Fibroblast of skin of abdomen (primary cell): ENCODE measurements at places on chromosomes 1 and 21.

DNA sequence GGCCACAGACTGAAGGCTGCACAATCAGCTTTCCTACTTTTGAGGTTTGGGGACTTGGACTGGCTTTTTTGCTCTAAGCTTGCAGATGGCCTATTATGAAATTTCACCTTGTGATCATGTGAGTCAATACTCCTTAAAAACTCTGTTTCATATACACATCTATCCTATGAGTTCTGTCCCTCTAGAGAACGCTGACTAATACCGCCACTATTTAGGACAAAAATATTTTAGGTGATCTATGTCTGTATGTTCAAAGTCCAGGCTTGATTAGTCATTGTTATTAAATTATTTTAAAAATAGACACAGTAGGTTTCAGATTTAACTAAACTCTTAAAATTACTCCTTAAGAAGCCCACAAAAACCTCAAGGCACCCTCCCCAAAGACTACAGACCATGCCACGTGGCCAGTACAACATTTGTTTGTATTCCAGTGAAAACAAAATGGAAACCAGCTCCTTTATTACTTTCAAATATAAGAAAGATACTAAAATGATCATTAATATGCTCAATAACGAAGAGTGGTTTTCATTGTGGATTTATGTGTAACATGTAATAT lies 63.1 kb downstream of the TMPRSS15 start:
- peak; percentile 65 for DNase-seq

GRCh38 chr1:35544976-35545375 lies 12.2 kb downstream of the KIAA0319L start:
- DNase-seq: peak; percentile 51

DNA sequence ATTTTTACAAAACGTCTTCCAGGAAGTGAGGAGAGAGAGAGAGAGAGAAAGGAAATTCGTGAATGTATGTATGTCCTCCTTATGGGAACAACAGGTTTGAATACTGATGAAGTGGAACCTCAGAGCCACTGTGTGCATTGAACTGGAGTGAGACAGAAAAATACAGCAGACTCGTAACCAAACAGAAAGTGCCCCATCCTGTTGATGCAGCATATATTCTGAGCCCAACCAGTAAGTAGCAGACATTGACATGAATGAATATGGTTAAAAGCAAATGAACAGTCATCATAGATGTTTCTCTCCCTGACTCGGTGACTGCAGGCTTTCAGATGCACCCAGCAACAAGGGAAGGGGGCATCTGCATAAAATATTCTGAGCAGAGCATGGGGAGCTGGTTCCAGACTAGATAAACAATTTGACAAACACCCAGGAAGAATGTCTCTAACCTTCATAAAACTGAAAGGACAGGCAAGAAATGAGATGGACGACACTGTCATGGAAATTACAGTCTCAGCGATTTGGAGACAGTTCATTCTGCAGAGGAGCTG lies 471.0 kb upstream of the PBX1 start:
- DNase-seq: no peak

DNA sequence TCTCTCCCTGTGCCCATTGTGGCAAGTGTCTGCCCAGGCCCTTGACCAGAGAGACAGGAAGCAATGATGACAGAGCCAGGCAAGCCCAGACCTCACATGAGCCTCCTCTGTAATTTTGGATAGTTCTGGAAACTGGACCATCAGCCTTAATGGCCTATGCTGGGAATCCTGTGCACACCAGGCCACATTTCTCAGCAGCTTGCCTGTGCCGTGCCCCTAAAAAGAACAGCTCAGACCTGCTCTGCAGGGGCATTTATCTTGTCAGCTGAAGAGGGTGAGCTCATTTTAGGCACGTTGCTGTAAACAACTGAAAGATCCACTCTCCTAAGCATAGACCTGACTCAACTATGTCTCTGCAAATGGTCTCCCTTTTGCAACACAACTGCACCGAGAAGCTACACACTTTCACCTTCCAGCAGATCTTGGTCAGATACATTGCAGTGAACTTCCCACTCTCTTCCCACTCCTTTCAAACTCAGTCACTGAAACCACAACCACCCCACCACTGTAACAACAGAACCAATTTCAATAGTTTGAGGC lies 53.5 kb upstream of the BACH1 start:
- DNase-seq: no peak

DNA sequence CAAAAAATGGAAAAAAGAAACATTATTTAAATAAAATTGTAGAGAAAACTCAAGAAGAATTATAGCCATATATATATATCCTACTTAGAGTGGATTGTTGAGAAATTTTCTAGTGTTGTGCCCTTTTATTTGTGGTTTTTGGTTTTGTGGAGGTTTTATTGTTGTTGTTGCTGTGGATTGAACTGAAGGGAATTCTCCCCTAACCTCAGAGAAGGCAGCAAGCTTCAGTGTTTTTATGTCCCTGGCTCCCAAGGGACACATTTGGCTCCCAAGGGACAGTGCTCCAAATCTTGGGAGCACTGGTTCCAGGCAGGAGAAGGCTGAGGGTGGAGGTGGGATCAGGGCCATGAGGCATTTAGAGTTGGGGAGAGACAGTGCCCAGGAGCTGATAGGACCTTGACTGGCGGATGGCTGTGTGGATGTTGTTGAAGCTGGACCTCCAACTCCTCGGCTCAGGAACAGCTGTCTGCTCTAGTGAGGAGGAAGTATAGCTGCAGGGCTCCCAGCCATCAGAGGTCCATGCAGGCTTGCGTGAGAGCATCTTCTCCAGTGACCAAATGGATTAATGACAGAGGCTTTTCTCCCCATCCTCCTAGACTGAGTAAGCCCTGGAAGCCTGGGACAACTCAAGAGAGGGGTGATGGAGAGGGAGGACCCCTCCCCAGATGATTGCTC lies 100.5 kb downstream of the TEX35 start:
- peak; percentile 27 for DNase-seq

GRCh38 chr1:199909137-199909536 lies 118.4 kb upstream of the NR5A2 start:
- no peak for DNase-seq

GRCh38 chr1:66323958-66324625 lies 209.9 kb upstream of the SGIP1 start:
- no peak for DNase-seq

DNA sequence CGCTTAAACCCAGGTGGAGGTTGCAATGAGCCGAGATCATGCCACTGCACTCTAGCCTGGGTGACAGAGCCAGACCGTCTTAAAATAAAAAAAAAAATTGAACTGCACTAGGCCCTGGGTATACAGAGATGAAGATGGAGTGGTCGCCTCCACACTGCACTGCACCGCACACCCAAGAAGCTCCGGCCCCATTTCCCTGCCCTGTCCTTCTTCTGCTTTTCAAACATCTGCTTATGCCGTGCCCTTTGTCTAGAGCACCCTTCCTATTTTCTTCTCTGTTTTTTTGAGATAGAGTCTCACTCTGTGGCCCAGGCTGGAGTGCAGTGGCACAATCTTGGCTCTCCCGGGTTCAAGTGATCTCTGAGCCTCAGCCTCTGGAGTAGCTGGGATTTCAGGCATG lies 17.4 kb downstream of the IQGAP3 start:
- DNase-seq: no peak

- DNase-seq: no peak
These were observed 106.6 kb upstream of the CXADR start for GRCh38 chr21:17406202-17406601.

DNA sequence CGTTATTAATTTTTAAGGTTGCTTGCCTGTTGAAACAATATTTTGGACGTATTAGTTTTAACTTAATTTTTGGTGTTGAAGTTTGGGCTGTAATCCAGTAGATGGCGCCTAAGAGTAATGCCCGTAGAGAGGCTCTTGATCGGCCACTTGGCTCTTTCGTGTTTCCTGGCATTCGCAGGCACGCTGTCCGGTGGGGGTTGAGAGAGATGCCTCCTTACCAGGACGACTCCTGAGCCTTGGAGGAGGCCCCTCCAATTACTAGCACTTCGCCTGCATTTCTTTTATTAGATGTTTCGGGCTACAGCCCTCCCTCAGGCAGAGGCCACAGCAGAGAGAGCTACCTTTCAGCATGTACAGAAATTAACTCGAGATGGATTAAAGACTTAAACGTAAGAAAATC lies 12.0 kb downstream of the OR2M4 start:
- no peak for DNase-seq

DNA sequence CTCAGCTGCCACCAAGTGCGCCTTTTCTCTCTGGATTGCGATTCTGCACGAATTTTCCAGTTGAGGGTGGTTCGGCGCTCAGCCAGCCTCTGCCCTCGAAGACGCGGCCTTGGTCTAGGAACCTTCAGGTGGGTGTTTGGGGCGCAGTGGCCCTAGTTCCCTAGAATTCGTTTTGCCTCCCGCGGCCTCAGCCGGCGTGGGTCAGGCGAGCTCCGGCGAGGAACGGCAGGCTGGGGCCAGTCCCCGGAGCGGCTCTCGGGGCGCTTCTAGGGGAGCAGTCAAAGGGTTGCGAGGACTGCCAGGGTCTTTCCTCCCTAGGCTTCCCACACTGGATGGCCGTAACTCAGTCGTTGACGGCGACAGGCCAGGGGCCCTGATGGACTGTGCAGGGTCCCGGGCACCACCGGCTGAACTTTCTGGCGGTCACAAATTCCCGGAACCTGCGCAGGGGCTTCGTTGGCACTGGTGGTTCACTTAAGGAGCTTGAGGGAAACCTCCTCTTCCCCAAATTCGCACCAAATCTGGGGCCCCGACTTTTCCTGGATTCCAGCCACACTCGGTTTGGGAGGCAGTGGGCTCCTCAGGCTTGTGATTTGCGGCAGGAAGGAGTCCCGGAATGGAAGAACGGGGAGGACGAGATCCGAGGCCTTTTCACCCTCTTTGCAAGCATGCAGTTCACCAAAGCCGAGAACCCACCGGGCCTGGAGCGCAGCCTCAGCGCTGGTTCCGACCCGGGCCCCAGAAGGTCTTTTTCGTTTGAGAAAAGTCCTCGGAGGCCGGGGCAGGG lies 1.2 kb downstream of the DMBX1 start:
- DNase-seq: no peak

DNA sequence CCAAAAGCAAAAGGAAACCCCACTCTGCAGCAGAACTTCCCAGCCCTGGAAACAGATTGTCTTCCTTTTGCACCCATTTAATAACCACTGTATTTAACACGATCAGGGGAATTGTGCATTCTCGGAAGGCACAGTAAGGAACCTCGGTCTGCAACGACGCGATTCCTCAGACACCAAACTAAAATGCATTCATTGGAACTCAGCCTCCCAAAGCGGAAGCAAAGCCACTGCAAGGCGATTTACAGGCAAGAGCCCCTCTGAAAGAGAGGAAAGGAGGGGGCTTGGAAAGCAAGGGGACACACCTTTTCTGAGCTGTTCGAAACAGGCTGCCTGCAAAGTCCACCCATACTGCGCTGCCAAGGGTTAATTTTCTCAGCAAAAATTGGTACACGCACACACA lies 297.7 kb downstream of the OMA1 start:
- no peak for DNase-seq

- no peak for DNase-seq
These were observed 32.4 kb upstream of the PPP1R15B start for GRCh38 chr1:204443871-204444581.

DNA sequence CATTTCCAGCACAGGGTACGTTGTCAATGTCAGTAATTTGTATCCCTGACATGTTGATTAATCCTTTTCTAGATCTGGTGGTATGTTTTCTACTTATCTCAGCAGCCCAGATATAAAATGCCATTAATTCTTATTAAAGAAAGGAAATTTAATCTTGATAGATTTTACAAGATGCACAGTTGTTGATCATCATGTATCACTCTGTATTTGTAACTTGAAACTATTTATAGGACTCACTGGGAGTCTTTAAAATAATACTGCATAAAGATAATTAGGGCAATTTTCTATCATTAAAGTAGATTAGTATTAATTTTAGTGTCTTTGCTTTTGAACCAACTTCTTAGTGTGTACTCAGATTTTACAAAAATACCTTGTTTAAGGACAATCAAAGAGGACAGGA lies 84.9 kb downstream of the GREM2 start:
- DNase-seq: no peak

DNA sequence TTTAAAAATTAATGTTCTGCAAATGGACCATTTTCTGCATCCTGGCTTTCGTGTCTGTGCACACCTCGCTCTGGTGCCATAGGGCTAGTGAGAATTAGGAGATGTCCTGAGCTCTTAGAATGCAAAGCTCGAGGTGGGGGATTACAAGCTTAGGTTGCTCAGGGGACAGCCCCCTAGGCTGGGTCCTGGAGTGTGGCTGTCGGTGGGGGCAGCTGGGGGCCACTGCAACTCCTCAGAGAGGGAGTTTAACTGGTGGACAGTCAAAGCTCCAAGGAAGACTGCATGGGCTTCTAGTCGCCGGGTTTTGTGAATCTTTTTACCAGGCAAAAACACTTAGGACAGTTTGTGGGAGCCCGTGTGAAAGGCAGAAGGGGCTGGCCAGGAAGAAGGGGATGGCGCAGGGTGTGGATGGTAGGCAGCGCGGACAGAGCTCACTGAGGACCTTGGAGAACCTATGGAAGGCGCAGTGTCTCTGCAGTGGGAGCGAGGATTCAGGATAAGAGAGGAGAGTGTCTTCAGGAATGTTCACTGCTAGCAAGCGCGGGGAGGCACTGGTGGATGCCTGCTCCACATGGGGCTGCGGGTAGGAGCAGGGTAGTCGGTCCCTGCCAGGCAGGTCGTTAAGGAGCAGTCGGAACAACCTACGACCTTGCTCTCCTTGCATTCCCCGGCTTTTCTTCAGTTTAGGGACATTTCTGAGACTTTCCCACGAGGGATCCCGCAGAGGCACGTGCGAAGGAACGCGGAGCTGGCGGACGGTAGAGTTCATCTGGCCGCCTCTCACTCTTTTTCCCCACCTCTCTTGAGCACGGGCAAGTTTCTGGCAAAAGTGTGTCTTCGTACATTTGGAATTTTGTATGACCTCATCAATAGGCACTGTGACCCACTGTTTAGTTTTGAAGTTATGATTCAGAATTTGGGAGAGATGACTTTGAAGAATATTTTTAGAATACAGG lies 12.9 kb upstream of the KCNE1 start:
- peak; percentile 59 for DNase-seq
